ENCODE measurements at places on chromosomes 12 and 14.

- DNase-seq = no peak
Observed at GRCh38 chr12:5178571-5178970, 134.9 kb downstream of the KCNA5 start.

DNA sequence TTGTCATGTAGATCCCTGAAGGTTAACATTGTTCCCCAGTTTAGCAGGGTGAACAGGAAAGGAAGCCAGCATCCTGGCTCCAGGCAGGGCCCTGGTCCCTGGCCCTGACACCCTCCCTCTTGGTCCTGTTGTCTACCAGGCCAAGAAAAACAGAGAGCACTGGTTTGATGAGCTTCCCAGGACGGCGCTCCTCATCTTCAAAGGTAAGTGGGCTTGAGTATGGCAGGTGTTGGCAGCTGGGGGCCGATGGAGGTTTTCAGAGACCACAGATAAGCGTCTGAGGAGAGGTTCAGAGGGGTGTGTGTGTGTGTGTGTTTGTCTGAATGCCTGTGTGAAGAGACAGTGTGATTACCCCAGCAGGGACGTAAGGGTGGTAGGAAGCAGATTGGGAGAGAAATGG is 56.3 kb downstream of the SLC8B1 start:
- no peak for DNase-seq

DNA sequence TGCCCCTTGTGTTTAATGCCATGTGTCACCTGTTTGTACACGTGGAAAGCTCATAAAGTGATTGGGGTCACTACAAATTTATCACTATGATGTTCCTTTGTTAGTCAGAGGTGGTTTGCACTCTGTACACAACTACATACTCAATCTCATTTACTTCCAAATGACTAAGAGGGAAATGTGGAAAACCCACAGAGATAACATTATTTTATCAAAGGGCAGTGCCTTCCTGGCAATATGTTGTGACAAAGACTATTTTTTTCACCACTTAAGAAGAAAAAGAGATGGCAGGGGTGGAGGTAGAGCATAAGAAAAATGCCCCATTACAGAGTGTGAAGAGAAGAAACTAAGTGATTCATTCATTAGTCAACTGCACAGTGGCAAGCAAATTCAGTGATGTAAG is 1064.1 kb upstream of the FLRT2 start:
- DNase-seq = no peak

- no peak for DNase-seq
Observed at GRCh38 chr12:109868182-109869051, 11.9 kb downstream of the GLTP start.

Measured in LoVo (cell line).